ENCODE measurements at places on chromosomes 6 and 20.

DNA sequence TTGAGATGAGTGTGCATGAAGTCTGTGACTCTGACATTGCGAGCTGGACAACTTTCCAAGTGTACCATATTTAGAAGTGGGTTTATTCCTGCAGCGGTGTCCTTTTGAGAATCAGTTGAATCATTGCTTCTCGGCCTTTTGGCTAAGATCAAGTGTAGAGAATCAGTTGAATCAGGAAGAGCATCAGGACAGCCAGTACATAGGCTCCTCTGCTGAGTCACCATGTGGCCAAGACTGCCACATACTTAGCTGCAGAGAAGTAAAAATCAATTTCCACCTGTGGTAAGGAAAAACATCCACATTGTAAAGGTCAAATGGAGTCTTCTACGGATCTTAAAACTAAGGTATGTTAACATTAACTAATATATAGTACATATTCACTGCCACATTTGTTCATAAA lies 428.4 kb upstream of the MARCKS start:
- DNase-seq, result no peak

GRCh38 chr20:20410678-20411077 lies 42.8 kb downstream of the INSM1 start:
- DNase-seq, result peak; percentile 94

DNA sequence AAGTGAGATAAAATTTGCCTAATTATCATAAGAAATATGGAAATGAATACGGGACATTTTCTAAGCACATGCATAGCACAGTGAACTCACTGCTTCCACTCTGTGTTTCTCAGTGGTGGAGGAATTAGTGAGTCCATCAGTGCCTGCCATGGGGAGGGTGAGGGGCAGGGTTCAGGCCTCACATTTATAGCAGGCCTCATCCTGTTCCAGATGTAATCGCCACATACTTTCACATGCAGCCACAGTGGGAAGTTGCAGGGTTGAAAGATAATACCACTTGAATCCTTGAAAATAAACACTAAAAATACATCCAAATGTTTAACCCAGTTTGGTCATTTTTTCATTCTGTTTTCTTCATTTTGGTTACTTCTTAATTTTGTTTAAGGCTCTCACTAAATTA lies 29.9 kb upstream of the ANKEF1 start:
- no peak for DNase-seq

DNA sequence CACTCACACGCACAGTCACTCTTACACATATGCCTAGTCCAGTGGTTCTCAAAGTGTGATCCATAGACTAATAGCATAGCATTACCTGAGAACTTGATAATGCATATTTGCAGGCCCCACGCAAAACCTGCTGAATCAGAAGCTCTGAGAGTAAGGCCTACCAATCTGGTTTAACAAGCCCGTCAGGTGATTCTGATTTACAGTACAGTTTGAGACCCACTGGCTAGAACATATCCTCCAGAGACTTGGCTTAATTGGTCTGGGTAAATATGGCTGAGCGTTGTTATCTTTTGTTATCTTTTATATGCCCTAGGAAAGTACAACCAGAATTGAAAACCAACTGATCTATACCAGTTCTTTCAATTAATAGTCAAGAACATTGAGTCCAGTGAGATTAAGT lies 9.6 kb downstream of the TSPYL4 start:
- DNase-seq, result no peak

GRCh38 chr20:57651881-57652605 lies 31.8 kb upstream of the ZBP1 start:
- DNase-seq, result no peak

DNA sequence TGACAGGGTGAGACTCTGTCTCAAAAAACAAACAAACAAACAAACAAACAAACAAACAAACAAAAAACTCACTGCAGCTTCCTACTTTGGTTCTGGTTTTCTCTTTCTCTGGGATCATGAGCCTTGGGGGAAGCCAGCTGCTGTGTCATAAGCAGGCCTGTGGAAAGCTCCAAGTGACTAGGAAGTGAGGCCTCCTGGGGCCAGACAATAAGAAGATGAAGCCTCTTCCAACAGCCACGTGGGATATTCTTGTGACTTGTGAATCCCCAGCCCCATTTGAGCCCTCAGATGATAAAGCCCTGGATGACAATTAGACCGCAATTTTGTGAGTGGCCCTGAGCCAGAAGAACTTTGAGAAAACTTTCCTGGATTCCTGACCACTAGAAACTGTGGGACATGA lies 11.4 kb downstream of the HLA-A start:
- DNase-seq, result no peak

DNA sequence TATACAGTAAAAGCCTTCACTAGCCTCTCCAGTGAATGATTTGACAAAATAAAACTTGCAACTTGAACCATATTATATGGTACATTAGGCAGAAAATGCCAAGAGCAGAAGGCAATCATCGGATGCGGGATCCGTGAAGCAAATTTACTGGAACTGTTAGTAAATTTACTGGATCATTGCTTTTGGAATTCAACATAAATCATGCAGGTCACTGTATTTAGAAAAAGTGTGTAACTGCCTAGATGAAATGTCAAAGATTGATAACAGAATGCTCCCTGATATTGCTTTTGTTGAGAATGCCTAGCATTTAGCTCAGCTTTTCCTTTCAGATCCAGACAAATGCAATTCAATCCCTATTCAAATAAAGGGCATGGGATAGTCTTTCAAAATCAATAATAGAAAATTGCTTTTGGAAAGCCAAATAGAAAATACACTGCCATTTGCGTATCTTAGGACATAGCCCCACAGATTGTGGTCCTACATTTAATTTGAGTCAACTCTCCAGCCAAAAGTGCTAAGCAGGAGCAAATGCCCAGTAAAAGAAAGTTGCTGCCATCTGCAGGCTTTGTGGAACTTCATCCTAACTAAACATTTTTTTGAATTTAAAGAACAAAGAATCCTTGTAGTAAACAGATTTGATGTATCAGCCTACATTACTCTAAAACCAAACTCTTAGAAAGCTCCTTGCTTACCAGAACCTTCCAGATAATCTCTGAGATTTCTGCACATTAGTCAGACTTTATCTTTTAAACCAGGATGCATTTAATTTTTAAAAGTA lies 109.5 kb upstream of the HSF2 start:
- no peak for DNase-seq

DNA sequence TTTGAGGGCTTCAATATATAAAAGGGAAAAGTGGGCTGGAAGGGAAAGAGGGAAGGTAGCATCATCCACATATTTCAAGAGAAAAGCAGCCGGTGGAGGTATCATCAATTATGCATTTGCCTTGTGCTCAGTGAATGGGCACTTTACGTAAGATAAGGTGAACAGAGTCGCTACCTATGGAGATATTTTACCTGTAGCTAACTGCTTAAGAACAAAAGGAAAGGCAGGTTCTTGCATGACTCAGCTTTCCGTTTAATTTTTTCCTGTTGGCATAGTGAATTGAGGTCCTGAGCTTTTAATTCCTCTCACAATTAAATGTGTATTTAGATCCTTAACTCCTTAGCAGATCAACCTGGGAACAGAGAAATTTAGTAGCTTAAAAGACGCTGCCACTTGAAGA lies 25.5 kb upstream of the PLCB4 start:
- no peak for DNase-seq

DNA sequence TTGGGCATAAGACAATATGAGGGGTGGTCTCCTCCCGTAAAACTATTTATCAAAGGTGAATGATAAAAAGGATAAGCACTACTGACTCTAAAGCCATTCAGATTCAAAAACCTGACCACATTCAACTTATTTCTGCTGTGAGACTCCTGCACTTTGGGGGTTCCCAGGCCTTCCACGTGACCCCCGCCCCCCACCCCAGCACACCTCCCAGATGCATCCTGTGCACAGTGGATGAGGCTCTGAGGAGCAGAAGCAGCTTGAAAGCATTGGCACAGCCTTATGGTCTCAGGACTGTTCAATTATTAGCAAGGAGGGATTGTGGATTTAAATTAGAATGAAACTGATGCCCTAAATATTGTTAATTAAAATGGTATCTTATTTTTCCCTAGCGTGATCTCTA lies 55.1 kb upstream of the SAMD5 start:
- DNase-seq, result no peak

DNA sequence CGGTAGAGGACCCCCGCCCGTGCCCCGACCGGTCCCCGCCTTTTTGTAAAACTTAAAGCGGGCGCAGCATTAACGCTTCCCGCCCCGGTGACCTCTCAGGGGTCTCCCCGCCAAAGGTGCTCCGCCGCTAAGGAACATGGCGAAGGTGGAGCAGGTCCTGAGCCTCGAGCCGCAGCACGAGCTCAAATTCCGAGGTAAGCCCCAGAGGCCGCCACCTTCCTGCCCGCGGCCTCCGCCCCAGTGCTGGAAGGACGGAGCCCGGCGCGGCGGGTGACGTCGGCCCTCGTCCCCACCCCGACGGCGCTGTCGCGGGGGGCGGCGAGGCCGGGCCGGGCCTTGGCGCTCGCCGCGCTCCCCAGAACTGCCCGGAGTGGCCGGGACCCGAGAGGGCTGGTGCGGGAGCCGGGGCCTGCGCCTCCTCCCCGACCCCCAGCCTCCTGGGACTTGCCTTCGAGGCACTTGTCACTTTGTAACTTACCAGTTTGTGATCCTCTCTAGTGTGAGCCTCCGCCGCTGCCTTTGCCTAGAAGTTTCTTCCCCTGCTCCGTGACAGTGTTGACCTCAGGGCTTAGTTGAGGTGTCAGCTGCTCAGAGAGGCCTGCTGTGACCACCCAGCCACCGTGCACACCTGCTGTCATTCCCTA lies 417 bp downstream of the VAPB start:
- no peak for DNase-seq

DNA sequence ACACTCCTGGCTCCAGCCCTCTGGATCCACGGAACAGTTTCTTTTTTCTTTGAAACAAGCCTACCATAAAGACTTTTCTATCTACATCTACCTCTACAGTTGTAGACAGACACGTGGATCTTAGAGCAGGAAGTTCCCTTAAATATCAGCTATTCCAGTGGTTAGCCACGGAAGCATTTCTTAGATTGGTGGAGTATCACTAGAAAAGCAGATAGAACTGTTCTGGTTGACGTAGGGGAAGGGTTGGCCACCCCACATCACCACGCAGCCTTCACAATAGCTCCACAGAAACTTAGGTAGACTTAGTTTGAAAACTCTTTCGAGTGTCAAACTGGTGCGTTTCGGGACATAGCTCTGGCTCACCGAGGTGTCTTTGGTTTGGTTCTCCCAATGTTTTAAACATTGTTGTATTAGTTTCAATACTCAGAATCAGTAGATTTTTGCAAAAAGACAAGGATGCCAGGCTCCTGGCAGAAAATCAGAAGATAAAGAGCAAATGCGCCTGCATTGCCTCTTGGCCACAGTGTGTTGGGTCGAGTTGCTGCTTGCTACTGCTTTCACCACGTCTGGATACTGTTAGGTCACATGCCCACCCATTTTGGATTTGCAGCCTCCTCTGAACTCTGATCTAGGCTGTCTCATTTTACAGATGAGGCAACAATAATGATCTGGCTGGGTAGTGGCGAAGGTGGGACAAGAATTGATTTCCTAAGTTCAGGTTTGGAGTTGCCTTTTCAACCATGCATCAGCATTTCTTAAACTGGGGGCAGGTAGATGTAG lies 71.5 kb upstream of the DTNBP1 start:
- no peak for DNase-seq

GRCh38 chr20:26208296-26209091 lies 511.8 kb upstream of the ZNF337 start:
- DNase-seq, result peak; percentile 74

GRCh38 chr20:40525351-40525750 lies 163.7 kb downstream of the MAFB start:
- DNase-seq, result no peak

DNA sequence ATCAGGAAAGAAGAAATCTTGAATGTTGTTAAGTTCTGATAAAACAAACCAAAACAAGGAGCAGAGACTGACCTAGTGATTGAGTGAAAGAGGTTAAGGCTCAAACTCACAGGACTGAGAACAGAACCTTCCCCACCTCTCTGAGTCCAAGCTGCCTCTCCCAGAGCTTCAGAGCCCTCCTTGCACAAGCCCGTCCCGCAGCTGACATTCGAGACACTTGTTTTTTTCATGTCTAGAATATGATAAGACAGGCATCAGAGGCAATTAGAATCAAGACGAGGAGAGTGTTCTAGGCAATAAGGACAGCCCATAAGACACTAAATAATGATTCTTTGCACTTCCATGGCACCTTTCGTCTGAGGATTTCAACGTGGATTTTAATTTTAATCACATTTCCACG lies 140.6 kb downstream of the PXDC1 start:
- no peak for DNase-seq

- DNase-seq, result no peak
These were observed 142.2 kb downstream of the CDH4 start for GRCh38 chr20:61394088-61394799.

GRCh38 chr6:97449444-97449966 lies 166.5 kb upstream of the MMS22L start:
- no peak for DNase-seq

DNA sequence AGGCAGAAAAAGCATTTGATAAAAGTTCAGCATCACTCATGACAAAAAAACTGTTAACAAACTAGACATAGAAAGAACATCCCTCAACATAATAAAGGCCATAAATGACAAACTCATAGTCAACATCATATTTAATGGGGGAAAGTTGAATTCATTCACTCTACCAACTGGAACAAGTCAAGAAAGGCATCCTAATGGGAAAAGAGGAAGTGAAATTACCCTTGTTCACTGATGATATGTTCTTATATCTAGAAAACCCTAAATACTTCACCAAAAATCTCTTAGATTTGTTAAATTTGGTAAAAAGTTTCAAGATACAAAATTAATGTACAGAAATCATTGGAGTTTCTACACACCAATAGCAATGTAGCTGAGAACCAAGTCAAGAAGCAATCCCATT lies 48.9 kb downstream of the GGTLC1 start:
- no peak for DNase-seq

All from posterior cingulate gyrus (tissue), 11 donors.